Non-pigmented ciliary epithelial cell (primary cell): ENCODE measurements at places on chromosomes 7 and 10.

DNA sequence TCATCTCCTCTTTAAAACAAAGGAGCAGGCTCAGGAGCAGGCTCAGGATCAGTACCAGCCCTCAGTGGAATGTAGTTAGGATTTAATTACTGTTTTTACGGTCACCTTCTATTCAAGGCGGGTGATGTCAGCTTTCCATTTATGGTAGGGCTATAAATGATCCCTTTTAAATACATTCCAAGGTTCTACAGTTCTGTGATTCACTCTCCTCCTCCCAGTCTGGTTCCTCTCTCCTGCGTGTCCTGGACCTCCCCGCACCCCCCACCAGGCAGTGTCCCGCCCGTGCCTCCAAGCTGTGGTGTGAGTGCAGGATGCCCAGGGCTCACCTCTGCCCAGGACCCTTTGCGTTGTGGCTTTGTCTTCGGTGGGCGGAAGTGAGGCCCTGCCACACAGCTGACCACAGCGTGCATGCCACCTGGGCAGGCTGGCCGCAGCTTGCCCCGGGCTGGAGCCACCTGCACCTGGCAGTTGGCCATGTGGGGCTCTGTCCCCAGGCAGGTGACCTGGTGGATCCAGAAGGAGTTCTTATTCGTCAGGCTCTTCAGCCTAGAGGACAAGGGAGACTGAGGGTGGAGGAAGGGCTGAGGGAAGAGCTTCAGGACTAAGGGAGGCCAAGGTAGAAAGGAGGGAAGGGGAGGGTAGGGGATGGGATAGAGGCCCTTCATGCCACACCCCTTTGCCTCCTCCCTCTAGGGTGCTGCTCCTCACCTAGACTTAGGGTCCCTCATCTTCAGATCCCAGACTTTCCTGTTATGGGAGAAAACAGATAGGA lies 9.1 kb downstream of the LOXL4 start:
- DNase-seq, result no peak

GRCh38 chr7:120998520-120998919 lies 10.0 kb downstream of the CPED1 start:
- DNase-seq, result no peak

- DNase-seq, result no peak
These were observed 145.3 kb downstream of the RPS24 start for GRCh38 chr10:78178940-78179339.

DNA sequence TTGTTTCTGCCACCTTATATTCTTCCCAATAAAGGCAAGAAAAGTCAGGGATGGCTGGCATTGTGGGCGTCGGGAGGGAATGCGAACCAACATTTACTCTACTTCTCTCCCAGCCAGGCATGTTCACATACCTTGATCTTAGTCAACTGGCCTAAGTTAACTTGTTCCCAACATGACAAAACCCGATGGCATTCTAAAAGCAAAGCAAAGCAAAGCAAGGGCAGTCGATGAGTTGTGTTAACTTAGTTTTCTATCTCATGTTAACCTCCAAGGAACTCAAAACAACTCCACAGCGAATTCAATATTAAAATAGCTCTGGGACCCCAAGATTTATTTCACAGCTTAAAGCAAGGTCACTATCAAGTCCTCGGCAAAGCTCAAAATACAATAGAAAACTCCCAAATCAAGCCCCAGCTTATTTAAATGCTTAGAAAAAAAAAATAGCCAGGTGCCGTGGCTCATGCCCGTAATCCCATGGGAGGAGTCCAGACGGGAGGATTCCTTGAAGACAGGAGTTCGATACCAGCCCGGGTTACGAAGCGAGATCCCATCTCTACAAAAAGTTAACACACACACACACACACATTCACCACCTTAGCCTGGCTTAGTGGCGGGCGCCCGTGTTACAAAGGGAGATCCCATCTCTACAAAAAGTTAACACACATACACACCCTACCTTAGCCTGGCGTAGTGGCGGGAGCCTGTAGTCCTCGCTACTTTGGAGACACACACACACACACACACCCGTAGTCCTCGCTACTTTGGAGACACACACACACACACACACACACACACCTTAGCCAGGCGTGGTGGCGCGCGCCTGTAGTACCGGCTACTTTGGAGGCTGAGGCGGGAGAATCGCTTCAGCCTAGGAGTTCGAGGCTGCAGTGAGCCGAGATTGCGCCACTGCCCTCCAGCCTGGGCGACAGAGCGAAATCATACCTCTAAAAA lies 901 bp upstream of the CCNY start:
- DNase-seq, result no peak

GRCh38 chr10:36469585-36469984 lies 655.8 kb upstream of the ANKRD30A start:
- DNase-seq, result no peak

DNA sequence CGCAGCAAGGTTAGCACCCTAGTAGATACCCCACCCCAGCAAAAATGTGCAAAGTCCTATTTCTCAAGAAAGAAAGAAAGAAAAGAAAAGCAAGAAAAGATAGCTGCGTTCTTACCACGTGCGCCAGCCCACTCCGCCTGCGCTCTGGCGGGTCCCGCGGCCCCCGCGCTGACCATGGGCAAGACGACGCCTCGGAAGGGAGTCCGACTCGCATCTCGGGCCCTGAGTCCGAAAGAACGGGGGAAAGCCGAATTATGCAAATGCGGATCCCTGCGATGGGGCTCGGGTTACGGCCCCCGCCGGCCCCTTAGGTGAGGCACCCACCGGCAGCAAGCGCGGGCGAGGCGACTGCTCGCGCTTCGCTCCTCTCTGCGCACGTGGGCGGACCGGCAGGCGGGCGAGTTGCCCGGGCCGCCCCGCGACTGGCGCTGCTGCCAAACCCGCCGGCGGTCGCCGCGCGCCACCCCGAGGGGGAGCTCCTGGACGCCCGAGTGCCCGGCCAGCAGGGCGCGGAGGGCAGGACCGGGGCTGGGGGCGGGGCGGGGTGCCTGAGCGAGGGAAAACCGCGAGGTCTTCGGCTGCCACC lies 2.4 kb upstream of the EGR2 start:
- no peak for DNase-seq

DNA sequence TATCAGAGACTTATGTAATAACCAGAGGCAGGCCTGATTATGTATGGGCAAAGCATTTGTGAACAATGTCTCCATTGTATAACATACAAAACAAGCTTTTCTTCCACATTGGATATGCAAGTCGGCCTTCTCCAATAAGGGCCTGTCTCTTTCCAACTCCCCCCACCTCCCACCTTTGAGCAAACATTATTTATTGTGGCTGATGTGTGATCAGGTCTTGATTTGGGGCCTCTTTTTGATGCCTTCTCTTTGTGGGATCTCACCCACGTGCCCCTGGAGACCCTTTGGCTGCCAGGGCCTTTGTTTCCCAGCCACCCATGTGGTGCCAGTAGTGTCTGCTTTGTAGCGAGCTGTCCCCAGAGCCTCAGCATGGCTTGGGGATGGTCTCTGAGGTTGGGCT lies 53.0 kb downstream of the TCF7L2 start:
- DNase-seq, result no peak

GRCh38 chr10:70578371-70578947 lies 24.1 kb downstream of the PRF1 start:
- DNase-seq, result peak; percentile 90

DNA sequence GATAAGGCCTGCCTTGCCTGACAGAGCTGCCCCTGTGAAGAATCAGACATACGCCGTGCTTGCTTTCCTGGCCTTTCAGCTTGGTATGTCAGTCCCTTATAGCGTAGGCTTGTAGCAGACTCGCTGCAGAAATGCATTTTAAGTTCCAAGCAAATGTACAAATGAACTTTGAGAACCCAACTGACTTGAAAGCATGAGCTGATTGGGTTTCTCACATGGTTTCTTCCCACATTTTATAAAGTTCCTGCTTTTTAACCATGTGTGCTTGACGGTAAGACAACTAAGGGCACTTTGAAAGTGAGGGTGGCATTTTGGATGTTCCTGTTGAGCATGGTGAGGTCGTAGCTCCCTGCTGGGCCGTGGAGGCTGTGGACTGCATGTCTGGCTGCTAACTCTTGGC lies 62.6 kb downstream of the CCNY start:
- no peak for DNase-seq

- DNase-seq, result no peak
These were observed 90.4 kb upstream of the TNS3 start for GRCh38 chr7:47672271-47672791.

DNA sequence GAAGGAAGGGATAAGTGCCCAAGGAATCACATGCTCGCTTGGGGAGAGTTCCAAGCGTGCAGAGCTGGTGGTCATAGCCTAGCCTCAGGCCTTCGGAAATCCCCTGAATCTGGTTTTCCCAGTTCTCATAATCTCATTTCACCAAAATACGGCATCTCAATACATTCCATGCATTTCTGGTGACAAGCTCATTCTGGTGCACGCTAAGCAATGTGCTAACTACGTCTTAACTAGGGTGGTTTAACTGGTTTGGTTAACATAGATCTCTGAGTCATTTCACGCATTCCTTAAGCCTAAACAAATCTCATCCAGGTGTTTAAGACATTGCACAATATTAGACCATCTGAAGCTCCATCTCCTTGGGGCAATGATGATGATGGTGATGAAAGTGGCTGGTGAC lies 72.9 kb upstream of the STEAP1B start:
- DNase-seq, result peak; percentile 96

DNA sequence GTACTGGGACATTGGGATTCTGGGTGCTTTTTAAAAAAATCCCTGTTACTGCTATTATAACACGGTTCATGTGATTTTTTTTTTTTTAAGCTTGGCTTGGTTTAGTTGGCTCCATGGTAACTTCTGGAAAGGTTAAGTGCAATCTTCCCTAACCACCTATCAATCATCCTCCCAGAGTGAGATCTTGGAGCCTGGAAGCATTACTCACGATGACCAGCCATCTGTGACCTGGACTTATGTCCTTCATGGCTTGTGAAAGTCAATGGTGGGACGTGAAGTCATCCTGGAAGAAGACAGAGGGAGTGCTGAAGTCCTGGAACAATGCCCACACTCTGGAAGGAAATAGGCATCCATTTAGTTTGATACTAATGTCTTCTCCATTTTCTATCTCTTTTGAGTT lies 135.5 kb upstream of the FRMD4A start:
- DNase-seq, result no peak

- no peak for DNase-seq
These were observed 22.3 kb downstream of the GTF2IRD1 start for GRCh38 chr7:74475987-74476350.

GRCh38 chr10:100468978-100469377 lies 6.2 kb downstream of the WNT8B start:
- DNase-seq, result no peak

DNA sequence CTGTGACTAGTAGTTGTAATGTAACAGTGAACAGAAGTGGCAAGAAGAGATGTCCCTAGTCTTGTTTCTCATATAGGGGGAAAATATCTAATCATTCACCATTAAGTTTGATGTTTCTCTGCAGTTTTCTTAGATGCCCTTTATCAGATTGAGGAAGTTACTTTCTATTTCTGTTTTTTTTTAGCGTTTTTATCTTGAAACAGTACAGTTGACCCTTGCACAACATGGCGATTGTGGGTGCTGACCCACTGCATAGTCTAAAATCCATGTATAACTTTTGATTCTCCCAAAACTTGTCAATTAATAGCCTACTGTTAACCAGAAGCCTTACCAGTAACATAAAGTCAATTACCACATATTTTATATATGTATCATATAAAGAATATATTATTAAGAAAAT lies 192.0 kb downstream of the ADK start:
- no peak for DNase-seq

- no peak for DNase-seq
These were observed 6.0 kb downstream of the AGFG2 start for GRCh38 chr7:100544967-100545359.

GRCh38 chr10:128318366-128318765 lies 192.1 kb upstream of the MKI67 start:
- no peak for DNase-seq

- no peak for DNase-seq
These were observed 381.1 kb upstream of the ZMIZ1 start for GRCh38 chr10:78687626-78688025.

DNA sequence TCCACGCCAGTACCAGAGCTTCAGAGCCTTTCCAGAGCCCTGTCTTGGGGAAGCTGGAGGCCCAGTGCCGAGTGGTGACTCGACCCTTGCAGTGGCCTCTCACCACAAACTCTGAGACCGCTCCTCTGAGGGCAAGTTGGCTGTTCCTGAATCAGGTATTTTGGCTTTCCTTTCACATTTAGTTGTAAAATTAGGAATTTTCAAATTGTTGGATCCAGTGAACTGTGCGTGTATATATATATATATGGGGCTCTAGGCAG lies 128.7 kb upstream of the UNC5B start:
- no peak for DNase-seq

DNA sequence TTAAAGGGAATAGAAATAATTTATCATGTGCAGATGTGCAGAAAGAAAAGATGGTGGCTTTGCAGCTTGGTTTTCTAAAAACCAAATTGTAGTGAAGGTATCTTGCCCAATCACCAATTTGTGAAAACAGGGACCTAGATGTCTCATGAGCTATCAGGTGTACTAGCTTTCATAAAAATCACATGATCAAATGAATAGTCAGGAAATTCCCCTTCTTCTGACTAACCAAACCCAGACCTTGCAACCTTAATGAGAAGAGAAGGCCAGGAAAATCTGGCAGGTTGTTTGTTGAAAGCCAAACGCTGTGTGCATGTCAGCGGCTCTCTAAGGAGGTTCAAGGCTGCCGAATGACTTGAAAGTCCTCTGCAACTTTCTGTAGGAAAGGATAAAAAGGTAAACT lies 304.4 kb upstream of the NRP1 start:
- no peak for DNase-seq

DNA sequence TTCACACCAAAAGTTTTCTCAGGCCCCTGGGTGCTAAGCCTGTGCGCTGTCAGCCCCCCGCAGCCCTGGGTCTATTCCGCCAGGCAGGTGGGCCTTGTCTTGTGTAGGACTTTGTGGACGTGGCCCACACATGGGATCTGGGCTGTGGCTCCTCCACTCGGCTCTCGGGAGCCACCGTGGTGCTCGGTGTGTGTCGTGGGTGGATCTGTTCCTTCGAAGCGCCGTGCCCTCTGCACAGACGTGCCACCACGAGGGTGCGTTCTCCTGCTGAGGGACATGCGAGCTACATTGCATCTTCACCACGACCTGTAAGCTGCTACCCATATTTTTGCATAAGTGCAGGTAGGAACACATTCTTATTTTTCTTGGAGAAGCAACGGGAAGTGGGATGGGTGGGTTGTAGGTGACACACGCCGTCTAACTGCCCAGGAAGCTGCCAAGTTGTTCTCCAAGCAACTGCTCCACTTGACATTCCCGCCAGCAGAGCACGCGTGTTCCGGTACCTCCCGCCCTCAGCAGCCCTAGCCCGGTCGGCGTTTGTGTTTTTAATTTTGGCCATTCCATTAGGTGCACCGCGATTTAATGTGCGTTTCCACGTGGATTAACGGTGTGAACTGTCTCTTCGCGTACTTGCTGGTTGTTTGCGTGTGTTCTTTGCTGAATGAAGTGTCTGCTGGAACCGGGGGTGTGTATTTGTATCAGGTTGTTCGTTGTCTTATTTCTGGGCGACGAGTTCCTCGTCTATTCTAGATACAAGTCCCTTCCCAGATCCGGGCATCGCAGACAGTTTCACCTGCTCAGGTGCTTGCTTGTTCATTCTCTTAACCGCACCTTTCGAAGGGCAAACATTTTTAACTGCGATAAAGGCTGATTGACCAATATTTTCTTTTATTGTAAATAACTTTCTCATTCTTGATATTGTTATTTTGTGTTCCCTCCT lies 47.4 kb upstream of the CFAP46 start:
- no peak for DNase-seq

- DNase-seq, result peak; percentile 76
These were observed 259.9 kb downstream of the CACNA2D1 start for GRCh38 chr7:82183634-82184033.
